Lung microvascular endothelial cell (primary cell): ENCODE measurements at places on chromosomes 7 and 10.

- no peak for DNase-seq
Measured at GRCh38 chr10:57948796-57949195, 318.9 kb downstream of the IPMK start.

- DNase-seq, result peak; percentile 28
Measured at GRCh38 chr10:131980761-131981428, 828 bp downstream of the BNIP3 start.

GRCh38 chr7:79285756-79286155 is 167.7 kb downstream of the MAGI2 start:
- DNase-seq, result no peak

DNA sequence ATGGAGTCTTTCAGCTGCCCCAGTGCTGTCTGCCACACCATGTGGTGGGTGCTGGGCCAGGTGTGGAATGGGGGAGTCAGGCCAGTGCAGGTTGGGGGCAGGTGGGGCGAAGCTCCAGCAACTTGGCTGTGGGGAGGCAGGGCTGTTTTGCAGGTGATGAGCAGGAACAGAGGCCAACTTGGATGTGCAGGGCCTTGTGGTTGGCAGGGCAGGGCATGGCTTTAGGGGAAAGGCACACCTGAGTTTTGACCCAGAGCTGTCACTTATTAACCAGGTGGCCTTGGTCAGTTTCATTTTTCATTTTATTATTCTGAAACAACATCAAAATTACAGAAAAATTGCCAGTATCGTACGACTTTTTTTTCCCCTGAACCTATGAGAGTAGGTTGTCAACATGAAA is 1.1 kb upstream of the SFTPA2 start:
- DNase-seq, result no peak

GRCh38 chr7:72437061-72437585 is 25.0 kb upstream of the CALN1 start:
- no peak for DNase-seq

- no peak for DNase-seq
Measured at GRCh38 chr7:20198260-20198659, 18.9 kb downstream of the MACC1 start.

DNA sequence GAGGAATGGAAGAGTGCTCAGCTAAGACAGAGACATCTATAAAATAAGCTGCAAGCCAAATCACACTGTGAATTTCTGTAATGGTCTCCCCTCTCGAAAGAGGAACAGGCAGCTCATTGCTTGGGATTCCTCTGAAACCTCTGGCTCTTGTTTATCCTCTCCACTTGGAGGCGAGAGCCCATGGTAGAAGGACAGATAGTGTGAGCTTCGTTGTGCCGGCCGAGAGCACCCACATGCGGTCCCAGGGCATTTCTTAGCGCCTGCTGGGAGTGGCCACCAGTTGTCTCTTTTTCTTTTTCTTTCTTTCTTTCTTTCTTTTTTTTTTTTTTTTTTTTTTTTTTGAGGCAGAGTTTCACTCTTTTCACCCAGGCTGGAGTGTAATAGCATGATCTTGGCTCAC is 26.2 kb downstream of the CNPY1 start:
- DNase-seq, result no peak

GRCh38 chr10:64873959-64874358 is 1352.8 kb downstream of the REEP3 start:
- no peak for DNase-seq
